CD4-positive, alpha-beta T cell treated with Interleukin-17A for 1 hour (primary cell): ENCODE measurements at places on chromosomes 2 and 18.

DNA sequence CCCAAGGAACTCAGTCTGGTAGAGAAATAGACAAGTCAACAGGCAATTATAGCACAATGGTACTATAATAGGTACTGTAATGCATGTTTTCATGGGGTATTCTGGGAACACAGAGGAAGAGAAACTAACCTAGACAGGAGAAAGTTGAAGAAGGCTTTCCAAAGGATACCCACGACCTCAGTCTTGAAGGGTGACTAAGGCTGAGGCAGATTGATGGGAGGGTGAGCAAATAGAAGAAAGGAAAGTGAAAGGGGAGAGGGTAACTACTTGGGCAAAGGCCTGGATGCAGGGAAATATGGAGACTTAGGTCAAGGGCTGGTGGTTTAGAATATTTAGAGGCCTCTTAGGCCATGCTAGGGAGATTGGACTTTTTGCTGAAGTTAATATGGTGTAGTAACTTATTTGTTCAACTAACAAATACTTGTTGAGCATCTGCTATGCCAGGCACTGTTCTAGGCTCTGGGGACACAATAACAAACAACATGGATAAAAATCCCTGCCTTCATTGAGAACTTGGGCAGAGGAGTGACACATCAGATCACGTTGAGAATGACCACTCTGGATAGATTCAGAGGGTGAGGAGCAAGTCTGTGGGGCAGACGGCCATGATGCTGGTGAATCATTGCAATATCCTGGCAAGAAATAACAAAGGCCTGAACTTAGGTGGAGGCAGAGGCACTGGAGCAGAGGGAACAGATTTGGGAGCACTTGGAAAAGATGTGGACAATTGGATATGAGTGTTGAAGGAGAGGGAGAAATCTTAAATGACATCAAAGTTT lies 56.4 kb downstream of the PLB1 start:
- DNase-seq, result no peak

DNA sequence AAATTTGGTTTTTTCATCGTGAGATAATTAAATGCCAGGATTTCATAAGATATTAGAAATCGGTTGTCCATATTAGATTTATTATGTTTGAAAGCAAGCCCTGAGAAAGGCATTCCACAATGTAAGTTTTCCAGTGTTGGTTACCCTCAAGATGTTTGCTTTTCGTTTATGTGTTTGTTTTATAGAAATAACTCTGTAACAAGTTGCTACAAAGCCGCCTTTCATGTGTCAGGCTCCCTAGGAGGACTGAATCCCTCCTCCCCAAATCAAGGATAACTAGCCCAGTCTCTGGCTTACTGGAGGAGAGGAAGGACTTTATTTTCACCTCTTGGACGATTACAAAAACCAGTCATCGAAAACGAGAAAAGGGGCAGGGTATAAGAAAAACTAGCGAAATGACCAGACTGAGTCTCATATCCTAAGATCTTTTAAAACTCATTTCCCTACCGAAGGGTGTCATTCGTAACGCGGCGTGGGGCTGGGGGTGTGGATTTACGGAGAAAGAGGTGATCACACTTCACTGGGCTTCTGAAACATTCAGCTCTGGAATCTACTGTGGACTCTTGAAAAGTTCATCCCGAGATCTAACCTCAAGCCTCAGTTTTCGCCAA lies 1.0 kb upstream of the PEX13 start:
- DNase-seq, result no peak

DNA sequence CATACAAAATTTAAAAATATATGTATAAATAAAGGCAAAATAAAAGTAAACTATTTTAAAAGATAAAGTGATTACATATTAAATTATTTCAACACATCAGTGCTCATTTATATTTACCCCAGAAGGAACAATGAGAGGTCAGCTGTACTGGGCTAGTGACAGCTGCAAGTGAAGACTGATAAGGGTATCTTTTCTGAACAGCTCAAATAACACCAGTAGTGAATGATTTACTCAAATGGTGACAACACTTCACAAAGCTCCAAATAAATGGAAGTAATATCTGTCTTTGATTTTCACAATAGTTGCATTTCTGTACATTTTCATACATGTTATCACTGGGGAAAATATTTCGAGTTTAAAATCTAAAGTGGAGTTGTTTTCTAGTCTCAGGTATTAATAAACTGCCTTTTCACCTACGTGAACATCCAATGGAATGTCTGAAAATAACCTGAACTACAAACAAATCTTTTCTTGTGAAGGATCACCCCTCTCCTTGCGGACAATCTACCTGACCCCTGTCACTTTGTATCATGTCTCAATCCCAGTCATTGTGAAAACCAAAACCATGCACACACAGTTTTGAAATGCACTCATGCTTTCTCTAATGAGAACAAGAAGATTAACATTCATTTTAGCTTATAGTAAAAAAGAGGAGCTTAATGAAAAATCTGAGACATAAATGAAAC lies 1928.8 kb upstream of the CELF4 start:
- no peak for DNase-seq

GRCh38 chr2:109211315-109211714 lies 82.3 kb downstream of the SH3RF3 start:
- DNase-seq, result no peak

- DNase-seq, result no peak
Observed at GRCh38 chr18:79467126-79467525, 71.4 kb downstream of the NFATC1 start.

GRCh38 chr2:31704561-31705212 lies 123.9 kb upstream of the SRD5A2 start:
- no peak for DNase-seq

DNA sequence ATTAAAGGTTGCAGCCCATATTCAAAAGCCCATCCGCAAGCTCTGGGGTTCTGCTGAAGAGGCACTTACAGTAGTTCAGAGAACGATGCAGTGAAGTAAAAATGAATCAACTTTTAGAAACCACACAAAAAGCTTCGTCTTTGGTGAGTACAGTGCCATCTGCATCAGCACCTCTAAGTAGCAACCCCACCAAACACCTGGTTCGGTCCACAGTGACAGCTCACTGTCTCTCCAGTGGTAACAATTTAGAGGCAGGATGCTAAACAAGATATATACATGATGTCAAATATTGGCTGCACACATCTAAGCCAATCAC lies 275.4 kb upstream of the TCF4 start:
- DNase-seq, result no peak

DNA sequence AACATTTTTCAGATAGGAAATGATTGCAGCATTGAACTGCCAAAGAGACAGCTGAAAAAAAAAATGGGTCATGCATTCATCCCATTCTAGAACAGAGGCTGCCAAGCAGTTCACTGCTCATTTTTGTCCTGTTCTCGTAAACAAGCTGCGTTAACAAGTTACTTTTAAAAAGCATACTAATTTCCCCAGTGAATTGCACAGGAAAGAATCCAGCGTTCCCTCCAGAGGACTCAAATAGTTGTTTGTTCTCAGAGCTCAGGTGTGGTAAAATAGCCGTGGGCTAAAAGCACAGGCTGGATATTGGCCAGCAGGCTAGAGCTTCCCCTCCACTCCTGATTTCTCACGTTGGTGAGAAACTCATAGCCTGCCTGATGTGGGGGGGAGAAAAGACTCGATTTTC lies 76.1 kb upstream of the AQP4 start:
- DNase-seq, result no peak

GRCh38 chr18:47441914-47442313 lies 190.5 kb upstream of the SKOR2 start:
- DNase-seq, result no peak

- no peak for DNase-seq
Observed at GRCh38 chr2:219559156-219559915, 12.0 kb downstream of the OBSL1 start.

DNA sequence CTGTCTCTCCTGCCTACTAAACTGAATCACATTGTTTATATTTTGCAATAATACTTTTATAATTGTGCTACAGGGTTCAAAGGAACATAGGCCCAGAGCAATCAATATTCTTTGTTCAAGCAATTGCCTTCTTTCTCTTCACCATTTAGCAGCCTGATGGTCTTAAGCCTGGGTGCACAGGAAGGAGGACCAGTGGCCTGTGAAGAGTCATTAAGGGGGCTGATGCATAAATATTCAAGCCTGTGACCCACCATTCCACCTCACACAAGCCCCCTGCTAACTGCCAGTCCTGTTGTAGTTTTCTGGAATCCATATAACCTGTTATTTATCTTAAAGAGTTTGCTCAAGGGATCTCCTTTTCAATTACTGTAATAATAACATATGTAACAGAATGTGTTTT lies 56.0 kb downstream of the ABCA12 start:
- DNase-seq, result no peak

DNA sequence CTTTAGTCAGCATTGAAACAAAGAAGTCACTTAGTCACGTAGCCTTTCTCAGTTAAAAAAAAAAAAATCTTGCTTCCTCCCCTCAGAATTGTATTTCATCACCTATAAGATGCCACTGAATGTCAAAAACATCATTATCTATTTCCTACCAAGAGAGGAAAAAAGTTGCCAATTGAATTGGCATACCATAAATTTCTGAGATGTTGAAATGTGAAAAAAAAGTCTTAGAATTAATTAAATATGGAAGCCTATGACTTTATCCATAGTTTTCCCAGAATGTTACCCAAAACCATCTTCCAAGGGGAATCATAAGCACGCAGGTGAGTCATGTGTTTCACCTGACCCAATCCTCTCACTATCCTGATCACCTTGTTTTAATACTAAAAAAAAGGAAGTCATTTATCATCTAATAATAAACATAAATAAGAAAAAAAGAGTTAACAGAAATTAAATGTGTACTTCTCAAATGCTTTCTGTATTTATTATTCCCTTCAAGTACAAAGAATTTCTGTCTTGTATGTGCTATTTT lies 205.7 kb downstream of the TCF4 start:
- DNase-seq, result no peak

GRCh38 chr2:237259201-237259600 lies 154.8 kb downstream of the COL6A3 start:
- no peak for DNase-seq

- no peak for DNase-seq
Observed at GRCh38 chr2:57075226-57075625, 891.4 kb downstream of the CCDC85A start.

- peak; percentile 19 for DNase-seq
Observed at GRCh38 chr18:22385718-22386117, 32.0 kb downstream of the CTAGE1 start.

- no peak for DNase-seq
Observed at GRCh38 chr2:7621018-7621814, 704.0 kb downstream of the RNF144A start.

GRCh38 chr2:201171259-201171814 lies 11.6 kb upstream of the CASP10 start:
- DNase-seq, result no peak
